ENCODE measurements at places on chromosomes 6 and 20. TPM values are rescaled to one million over a fixed set of nuclear protein-coding genes. Genes with fewer than 3 reads are reported as not detected.

SMIM26 gene
- polyA plus RNA-seq, result 197 TPM

RIPOR3 gene
- 1.1 TPM for polyA plus RNA-seq

UNC5CL gene
- 1.3 TPM for polyA plus RNA-seq

GRCh38 chr6:81997090-81997926 is 244.8 kb upstream of the TENT5A start:
- no peak for DNase-seq
